ENCODE measurements at places on chromosomes 4 and X.

GRCh38 chr4:5079581-5079980, 28.3 kb downstream of the STK32B start:
- no peak for DNase-seq

DNA sequence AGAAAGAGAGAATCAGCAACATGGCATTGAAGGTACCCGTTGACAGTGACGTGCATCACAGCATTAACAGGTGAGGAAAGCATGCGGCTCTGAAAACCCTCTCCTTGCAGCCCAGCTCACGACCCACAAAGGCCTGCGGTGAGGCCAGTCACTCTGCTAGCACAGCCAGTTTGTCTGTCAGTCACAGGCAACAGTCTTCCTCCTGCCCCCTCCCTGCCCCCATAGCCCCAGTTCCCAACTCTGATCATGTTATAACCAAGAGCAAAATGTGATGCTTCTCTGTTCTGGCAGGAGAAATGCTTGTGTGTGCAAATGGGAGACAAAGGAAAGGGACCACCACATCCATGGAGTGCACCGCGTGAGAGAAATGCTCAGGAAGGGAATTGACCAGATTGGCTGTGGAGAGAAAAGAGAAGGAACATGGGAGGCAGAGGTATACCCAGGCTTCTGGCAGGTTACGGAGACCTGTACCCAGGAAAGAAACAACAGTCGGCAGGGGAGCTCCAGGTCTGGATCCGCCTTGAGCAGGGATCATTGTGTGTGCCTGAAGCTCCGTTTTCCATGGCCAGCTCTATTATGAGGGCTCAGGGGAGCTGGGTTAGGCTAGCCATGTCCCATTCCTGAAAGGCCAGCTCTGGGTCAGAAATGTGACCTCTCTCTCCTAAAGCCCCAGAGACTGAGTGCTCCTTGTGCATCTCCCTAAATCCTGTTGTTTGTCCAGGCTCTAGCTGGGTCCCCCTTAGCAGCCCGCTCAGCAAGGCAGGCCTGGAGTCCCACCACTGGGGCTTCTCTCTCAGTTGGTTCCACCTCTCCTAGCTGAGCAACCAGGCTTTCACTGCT, 139.7 kb upstream of the MAMLD1 start:
- DNase-seq = no peak

- DNase-seq = no peak
These were observed 140.3 kb upstream of the CXCL13 start for GRCh38 chr4:77465271-77465670.

DNA sequence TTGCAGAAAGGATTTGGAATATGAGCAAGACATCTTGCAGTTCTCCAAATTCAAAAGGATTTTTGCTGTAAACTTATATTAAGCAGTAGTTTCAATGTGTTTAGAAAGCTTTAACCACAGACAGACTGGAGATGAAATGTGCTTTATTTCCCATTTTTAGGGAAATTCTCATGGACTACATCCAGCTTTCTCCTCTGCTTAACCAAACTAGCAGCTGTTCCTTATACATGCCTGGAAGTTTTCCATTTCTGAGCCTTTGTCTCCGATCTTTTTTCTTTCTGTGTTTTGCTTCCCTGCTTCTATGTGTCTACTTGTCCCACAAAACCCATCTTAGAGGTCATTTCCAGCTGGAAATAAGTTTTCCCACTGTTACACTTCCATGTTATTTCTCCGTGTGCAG, 41.6 kb downstream of the TMA16 start:
- DNase-seq = no peak

All from stimulated activated CD8-positive, alpha-beta memory T cell treated with anti-CD3 and anti-CD28 coated beads, Interleukin-4, amount 100 ng/mL, for 1 hour (primary cell).